ENCODE measurements at places on chromosomes 11 and 22. TPM values are rescaled to one million over a fixed set of nuclear protein-coding genes. Genes with fewer than 3 reads are reported as not detected.

Gene OR5B21
- total RNA-seq, result not detected

DNA sequence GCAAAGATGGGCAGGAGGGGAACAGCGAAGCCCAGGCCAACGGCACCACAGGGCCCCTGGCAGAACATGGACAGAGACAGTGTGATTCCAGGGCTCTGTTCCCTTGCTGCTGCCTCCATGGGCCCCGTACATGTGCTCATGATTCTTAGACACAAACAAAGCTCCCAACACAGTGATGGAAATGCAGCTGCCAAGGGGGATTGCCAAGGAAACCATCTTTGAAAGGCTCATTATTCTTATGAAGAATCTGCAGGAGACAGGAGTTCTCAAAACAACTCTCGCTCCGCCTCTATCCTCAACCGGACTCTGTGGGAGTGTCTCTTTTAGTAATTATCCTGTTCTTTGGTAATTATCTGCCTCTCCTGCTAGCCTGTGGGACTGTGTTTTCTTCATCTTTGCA lies 32.2 kb downstream of the SERPINH1 start:
- DNase-seq, result no peak

- DNase-seq, result no peak
These were observed 175.5 kb downstream of the ETS1 start for GRCh38 chr11:128411812-128412211.

- no peak for DNase-seq
These were observed 264.7 kb downstream of the TTC28 start for GRCh38 chr22:28414913-28415312.

DNA sequence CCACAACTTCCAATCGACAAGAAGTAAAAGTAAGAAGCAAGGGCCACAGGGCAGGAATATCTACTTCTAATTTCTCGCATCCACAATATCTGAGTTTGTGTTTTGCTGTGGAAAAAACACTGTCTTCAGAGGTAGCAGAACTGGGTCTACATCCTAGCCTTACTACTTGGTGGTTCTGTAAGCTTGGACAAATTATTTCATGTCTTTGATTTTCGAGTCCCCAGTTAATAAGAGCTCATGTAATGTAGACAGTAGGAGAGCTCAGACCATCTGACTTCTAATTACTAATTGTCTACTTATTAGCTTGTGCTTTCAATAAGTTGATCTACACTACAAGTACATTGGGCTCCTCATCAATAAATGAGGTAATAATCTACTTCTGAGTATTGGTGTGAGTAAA lies 13.3 kb upstream of the HBE1 start:
- DNase-seq, result no peak

DNA sequence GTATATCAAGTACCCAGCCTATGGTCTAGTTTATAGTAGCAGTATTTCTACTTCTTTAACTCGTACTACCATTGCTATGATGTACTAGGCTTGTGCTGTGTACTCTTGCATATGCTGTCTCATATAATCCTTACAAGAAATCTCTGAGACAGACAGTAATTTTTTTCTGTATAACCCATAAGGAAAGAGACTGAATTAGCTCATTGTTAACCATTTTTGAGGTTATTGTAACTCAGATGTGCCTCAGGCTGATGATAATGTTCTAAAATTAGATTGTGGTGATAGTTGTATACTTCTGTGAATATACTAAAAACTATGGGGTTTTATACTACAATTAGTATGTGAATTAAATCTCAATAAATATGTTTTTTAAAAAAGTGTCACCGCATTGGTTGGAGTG lies 112.2 kb upstream of the RRM1 start:
- no peak for DNase-seq

Gene MYBPC3
- under 0.01 TPM for total RNA-seq

DNA sequence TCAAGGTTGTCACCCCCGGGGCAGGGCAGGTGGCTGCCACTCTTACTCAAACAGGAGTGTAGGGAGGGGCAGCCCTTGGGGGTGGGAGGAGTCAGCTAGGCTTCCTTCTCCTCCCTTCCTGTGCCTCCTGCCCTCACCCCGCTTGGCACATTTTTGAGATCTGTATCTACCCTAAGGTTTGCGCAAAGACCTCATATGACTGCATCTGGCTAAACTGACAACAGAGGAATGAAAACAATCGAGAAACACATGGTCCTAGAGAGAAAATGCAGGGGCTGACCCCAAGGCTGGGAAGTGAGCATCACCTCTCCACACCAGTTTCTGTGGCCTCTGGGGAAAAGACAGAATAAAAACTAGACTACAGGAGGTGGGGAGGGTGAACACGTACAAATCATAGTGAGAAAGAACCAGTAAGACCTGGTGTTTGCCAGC lies 28.1 kb downstream of the IGSF9B start:
- peak; percentile 10 for DNase-seq

DNA sequence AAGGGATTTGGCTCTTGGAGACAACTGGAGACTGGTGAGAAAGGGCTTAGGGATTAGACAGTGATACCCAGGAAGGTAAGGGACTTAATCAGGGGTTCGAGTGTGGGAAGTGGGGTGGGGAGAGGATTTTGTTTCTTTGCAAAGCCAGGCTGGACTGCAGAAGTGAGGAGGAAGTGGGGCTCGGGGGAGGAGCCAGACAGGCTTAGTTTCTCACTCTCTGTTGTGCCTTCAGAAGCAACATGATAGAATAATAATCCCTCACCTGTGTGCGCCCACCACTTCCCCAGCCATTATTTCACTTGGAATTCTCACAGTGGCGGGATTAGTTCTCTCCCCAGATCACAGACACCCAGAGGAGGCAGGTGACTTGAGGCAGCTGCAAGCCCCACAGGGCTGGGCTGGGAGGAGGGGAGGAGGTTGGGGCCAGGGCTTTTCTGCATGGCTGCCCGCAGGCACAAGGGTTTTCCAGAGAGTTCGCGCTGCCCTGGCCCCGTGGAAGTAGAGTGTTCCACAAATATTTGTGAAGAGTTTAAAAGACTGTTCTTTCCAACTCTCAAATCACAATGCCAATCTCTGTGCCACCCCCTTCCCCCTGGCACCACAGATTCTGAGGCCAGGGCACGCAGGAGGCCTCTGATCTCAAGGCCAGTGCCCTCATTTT lies 4.0 kb upstream of the SEC14L2 start:
- DNase-seq, result no peak

GRCh38 chr22:37797874-37798500 lies 9.7 kb upstream of the GCAT start:
- no peak for DNase-seq

GRCh38 chr22:42228483-42228882 lies 42.0 kb downstream of the TCF20 start:
- no peak for DNase-seq

DNA sequence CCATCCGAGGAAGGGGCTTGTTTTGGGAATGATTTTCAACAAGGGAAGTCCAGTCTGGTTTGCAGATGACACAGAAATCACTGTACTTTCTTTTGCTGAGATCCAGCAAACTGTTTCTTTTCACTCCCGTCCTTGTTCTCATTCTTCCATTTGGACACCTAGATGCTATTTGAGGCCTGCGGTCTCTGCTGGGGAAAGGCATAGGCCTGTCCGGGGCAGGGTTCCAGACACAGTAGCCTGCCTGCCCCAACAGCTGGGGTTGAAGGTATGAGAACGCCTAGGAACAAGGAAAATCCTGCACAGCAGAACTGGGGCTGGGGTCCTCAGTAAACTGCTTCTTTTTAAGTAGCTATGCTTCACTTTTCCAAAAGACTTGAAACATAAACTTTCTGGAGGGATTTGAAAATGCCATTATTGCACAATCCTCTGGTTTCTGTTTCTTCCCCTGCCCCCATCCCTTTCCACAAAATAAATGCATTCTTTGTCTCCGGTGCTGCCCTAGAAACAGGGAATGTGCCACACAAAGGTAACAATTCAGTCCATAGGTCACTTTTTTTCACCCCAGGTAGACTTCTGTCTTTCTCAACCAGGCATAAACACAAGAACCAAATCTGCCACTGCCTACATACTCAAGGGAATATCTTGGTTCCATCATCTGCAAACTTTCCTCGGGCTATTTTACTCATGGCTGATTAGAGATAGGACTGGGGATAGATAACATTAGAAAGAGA lies 174.8 kb upstream of the MTMR2 start:
- DNase-seq, result peak; percentile 60

GRCh38 chr11:5703741-5704536 lies 14.3 kb downstream of the TRIM22 start:
- no peak for DNase-seq

- DNase-seq, result peak; percentile 72
These were observed 41.1 kb downstream of the DIXDC1 start for GRCh38 chr11:111978028-111978771.

DNA sequence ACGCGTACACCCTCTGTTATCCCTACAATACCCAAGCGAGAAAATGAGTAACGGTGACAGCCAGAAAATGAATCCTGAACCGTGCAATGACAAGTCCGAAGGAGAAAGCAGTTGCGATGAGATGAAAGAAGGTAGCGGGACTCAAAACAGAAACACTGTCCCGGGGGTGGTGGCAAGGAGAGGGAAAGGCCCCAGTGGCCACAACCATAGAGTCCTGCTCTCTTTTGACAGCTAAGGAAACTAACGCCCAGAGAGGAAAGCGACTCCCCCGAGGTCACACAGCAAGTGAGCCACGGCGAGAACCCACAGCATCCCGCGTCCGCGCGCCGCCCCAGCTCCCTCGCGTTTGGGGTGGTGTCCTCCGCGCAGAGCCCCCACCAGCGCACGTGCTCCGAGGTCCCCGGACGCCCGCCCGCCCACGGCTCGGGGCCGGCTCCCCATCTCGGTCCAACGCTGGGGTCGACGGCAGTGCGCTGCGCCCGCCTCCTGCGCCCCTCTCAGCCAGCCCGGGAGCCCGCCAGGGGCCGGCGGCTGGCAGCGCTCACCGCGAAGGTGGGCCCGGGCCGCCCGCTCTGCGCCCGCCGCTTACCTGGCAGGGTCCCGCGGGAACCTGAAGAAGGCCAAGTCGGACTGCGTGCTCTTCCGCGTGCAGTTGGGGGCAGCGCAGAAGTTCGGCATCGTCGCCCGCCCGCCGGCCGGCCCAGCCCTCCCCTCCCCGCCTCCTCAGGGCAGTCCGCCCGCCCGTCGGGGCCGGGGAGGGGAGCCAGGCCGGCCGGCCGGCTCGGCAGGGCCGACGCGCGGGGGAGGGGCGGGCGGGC lies 564 bp downstream of the THAP12 start:
- DNase-seq, result peak; percentile 23

DNA sequence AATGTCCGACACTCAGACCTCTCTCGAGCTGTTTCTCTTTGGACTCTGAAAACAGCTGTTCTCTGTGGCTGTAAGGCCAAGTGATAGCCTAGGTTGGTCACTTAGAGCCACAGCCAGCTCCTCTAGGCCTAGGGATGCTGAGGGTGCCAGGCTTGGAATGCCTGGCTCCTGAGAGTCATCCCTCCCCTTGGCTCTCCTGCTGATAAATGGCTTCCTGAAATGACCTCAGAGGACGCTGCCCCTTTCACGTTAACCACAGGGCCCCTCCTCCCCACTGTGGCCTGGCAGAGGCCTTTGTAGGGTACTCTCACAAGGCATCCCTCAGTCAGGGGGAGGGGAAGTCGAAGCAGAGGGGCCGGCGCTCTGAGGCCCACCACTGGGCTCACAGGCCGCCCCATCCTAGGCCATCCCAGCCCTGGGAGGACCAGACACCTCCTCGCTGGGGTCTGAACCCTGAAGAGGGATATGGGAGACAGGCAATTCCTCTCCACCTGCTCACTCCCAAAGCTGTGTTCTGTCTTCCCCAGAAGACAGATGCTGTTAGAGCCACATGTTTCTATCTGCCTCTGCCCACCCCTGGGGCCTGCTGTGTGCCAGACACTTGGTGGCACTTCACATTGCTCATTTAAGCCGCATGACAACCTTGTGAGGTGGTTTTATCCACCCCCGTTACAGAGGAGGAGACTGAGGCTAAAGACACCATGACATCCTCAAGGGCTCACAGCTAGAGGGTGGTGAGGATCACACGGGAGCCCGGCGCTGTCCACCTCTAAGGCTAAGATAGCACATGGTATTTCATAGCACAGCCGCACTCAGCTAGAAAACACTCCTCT lies 50.9 kb downstream of the ARFGAP3 start:
- peak; percentile 6 for DNase-seq

DNA sequence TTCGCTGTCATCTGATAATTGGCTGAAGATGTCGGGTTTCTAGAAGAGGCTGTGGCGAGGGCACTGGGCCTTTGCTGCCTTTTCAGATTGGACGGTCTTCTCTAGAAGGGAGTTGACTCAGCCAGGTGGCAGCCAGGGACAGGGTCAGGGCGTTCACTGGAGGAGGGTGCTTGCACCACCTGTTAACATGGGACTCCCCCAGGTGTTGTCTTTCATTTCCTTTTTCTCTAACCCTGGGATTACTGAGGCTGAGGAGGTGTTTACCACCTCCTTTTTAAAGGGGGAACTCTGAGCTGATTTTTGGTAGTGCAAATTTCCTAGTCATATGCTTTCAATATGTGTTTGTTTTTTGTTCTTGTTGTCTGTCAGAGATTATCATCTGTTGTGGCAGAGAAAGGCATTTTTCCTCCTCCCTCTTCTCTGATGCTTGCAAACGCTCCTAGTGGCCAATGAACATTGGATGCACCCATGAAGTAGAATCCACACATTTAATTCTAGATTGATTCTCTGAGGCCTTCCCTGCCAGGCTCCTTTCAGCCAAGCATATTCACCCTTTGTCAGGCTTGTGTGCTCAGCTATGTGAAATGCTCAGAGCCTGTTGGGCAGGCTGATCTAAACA lies 54.1 kb downstream of the LDLRAD3 start:
- DNase-seq, result no peak

GRCh38 chr22:27790376-27791158 lies 11.0 kb downstream of the MN1 start:
- no peak for DNase-seq

Measured in bronchial epithelial cell (primary cell).